ENCODE measurements at places on chromosomes 12 and 14. TPM values are rescaled to one million over a fixed set of nuclear protein-coding genes. Genes with fewer than 3 reads are reported as not detected.

- no peak for DNase-seq
These were observed 22.5 kb downstream of the LGALS3 start for GRCh38 chr14:55151601-55152000.

GRCh38 chr12:460261-461230 lies 807 bp downstream of the B4GALNT3 start:
- DNase-seq, result peak; percentile 53

DNA sequence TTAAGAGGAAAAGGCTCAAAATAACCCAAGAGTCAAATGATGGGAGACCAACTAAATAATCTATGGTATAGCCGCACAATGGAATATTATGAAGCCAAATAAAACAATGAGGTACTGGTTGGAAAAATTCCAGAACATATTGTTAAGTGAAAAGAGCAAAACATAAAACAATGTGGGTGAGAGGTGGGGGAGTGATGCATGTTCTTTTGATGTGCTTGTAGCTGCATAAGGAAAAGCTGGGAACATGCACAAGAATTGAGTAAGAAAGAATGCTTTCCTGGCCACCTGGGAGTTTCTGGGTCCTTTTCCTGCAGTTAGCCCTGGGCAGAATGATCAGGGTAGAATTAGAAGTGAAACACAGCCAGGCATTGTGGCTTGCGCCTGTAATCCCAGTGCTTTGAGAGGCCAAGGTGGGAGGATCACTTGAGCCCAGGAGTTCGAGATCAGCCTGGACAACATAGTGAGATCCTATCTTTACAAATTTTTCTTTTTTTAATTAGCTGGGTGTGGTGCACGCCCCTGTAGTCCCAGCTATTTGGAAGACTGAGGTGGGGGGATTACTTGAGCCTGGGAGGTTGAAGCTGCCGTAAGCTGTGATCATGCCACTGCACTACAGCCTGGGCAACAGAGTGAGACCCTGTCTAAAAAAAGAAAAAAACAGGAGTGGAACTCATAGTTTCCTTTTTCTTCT lies 7.9 kb downstream of the ABCB9 start:
- DNase-seq, result no peak

Gene TMEM233
- not detected for total RNA-seq

DNA sequence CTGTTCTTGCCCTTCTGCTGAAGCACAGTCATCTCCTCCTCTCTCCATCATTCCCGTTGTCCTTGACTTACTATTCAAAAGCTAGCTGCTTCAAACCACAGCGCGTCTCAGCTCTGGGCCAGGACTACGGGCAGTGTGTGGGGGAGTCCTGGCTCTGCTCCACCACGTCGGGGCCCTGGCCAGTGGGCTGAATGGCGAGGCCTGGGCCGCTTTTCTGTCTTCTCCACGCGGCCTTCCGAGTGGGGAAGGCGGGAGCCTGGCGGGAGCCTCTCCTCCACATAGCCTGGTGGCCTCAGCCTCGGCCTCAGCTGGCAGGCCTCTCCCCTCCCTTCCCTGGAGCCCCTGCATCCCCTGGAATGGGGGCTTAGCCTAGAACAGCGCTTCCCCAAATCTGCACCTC lies 16.5 kb downstream of the ANKRD9 start:
- no peak for DNase-seq

- peak; percentile 67 for DNase-seq
These were observed 6.3 kb upstream of the NFE2 start for GRCh38 chr12:54306925-54307741.

DNA sequence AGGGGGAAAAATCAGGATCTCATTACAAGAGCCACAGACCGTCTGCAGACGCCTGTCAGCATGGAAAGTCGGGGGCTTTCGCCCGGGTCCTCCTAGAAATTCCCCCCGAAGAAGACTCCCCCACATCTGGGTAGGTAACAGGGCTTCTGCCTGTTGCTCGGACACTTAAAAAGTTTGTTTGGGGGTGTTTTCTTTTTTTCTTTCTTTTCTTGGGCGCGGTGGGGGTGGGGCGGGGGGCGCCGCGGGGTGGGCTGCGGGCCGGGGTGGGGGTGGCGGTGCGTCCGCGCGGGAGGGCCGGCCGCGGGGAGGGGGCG lies 358 bp downstream of the ELK3 start:
- no peak for DNase-seq

Gene NABP2
- total RNA-seq, result 80.6 TPM

DNA sequence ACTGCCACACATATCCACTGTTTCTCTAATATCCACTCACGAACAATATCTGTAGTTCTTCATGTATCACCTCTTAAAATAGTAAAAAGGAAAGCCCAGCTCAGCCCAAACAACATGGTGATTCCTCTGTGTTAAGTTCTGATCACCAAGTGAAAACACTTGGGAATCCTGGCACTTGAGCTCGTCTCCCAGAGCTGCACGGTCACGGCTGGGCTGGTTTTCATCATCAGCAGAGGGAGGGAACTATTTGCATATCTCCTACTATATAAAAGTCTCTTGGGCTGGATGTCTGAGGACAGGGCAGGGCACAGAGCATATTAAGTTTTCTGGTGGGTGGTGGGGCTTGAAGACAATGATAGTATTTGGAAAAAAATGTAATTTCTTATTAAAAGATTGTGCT lies 870.6 kb downstream of the TMEM121 start:
- DNase-seq, result no peak

GRCh38 chr14:73888971-73889370 lies 2.3 kb downstream of the ZNF410 start:
- DNase-seq, result no peak

DNA sequence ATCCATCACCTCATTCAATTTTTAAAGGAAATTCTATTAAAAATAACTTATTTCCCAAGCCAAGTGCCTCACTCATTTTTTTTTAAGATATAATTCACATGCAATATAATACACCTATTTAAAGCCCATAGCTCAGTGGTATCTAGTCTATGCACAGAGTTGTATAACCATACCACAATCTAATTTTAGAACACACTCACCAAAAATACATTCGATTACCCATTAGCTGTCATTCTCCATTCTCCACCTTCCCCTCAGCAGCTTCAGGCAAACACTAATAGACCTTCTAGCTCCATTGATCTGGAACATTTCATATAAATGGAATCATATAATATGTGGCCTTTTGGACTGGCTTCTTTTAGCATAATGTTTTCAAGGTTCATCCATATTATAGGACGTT lies 49.5 kb downstream of the CLMN start:
- no peak for DNase-seq

DNA sequence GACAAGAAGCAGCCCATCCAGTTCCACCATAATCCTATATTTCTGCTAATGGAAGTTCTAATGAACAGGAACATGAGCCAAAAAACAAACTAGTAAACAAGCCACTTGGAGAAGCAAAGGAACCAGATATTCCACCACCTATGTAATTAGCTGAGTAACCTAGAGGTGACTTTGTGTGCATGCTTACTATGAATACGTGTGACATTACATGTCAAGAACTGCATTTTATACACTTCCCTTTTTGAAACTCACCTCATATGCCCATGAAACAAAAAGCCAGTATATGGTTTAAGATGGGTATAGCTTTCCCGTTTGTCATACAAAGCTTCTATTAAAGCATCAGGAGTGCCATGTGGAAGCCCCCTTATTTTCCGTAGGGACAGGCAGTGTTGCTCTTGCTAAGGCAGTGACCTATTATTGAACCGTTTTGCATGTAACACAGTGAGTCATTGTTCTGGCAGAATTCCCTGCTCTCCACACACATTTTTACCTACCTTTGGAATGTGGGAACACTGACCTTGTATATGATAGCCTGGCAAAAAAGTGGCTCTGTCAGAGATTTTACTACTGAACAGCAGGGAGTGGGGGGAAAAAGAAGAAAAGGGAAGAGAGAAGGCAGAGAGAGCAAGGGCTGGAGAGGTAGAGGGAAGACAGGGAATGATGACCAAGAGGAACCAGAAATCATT lies 34.8 kb upstream of the FRMD6 start:
- no peak for DNase-seq
